ENCODE measurements at places on chromosomes 6 and 20. TPM values are rescaled to one million over a fixed set of nuclear protein-coding genes. Genes with fewer than 3 reads are reported as not detected.

DNA sequence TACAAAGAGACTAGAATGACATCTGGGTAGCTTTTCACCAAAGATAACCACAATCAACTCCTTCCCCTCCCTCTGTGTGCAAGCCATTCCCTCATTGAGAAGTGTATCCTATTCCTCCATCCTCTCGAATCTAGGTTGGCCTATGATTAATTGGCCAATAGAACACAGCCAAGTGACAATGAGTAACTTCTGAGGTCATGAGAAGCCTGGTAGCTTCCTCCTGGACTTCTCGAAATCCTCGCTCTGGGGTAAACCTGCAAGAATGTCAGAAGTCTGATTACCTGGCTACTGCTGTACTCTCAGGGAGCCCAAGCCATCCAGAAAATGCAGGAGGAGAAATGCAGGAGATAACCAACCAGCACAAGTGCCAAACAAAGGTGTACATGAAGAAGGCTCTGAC lies 13.1 kb downstream of the ARHGAP18 start:
- no peak overlapping the region for H3K4me3 ChIP-seq
- H3K36me3 ChIP-seq, result no peaks in the 10 kb centered on the region
- DNase-seq, result no peak
- H3K27ac ChIP-seq, result no peak overlapping the region
- H3K4me1 ChIP-seq, result peaks cover 18% of the 10 kb centered on the region
- H3K27me3 ChIP-seq, result no peaks in the 10 kb centered on the region

DNA sequence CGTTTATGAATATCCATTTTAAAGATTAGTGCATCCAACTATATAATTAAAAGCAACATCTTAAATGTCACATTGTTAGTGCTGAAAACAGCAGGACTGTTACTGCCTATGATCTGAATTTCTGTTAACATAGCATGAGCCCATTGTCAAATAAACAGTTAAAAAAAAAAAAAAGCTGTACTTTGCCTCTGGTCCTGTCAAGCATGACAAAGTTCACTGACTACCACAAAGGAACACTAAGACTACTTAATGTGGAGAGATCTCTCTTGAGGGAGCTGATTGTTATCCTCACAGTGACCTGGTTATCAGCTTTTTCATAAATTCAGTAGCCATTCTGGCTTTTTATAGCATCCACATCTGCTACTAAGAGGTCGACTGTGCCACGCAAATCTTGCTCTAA lies 228.1 kb downstream of the TMEM200A start:
- H3K27me3 ChIP-seq, result no peaks in the 10 kb centered on the region
- no peak overlapping the region for H3K27ac ChIP-seq
- no peak for DNase-seq
- no peak overlapping the region for H3K4me3 ChIP-seq

DNA sequence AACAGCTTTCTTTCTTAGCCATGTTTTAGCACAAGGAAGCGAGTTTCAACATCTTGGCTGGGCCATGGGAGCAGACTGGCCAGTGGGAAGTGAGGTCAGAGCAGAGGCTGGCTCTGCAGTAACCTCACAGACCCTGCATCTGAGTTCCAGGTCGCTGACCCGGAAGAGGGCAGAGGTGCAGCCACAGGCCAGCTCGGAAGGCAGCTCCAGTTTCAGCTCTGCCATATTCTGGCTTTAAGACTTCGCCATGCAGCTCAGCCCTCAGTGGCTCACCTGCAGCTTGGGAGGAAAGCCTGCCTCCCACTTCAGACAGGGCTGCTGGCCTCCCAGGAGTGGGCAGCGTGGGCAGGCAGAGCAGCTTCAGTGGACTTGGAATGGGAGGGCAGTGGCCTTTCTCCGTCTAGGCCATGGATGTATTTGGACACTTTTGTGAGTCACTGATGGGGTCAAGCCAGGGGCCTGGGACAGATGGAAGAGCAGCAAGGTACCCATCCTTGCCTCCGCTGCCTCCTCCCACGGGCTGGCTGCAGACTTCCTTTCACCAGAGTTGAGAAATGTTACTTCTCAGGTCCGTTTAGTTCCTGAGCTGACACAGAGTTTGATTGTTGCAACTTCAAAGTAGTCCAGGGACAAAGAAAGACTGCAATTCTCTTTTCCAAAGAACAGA lies 18.5 kb downstream of the CST8 start:
- no peaks in the 10 kb centered on the region for H3K36me3 ChIP-seq
- no peaks in the 10 kb centered on the region for H3K4me1 ChIP-seq
- DNase-seq, result no peak
- H3K4me3 ChIP-seq, result no peak overlapping the region
- peaks cover 9% of the 10 kb centered on the region for H3K27me3 ChIP-seq

GRCh38 chr20:62962221-62962879 lies 9.8 kb downstream of the SLC17A9 start:
- no peak overlapping the region for H3K27ac ChIP-seq
- no peaks in the 10 kb centered on the region for H3K4me1 ChIP-seq
- H3K4me3 ChIP-seq, result no peak overlapping the region

- no peak for DNase-seq
- H3K27me3 ChIP-seq, result peaks cover 29% of the 10 kb centered on the region
- no peaks in the 10 kb centered on the region for H3K4me1 ChIP-seq
- H3K36me3 ChIP-seq, result no peaks in the 10 kb centered on the region
- H3K27ac ChIP-seq, result no peak overlapping the region
Observed at GRCh38 chr6:39546731-39547130, 178.5 kb downstream of the KIF6 start.

Gene FAM209B
- total RNA-seq, result 0.43 TPM

Gene COL21A1
- not detected for total RNA-seq

Gene SIRT5
- 21.9 TPM for total RNA-seq
